ENCODE measurements at places on chromosomes 2 and 18.

DNA sequence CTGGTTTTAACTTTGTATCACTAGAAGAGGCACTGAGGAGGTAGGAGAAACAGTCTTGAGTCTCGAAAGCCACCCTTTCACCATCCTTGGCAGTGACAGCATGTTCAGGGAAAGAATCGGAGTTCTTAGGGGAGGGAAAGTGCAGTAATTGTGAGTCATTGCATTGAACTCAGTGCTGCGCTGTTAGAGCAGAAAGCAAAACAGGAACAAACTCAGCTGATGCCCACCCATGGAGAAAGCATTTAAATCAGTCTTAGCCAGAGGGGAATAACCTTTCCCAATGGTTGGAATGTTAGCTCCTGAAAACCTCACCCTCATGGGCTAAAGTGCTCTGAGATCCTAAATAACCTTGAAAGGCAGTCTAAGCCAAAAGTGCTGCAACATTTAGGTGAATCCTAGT is 845.6 kb upstream of the CNTNAP5 start:
- no peak for DNase-seq

GRCh38 chr2:45134014-45134413 is 124.8 kb upstream of the SIX2 start:
- DNase-seq, result no peak

GRCh38 chr18:38023871-38024270 is 458.3 kb upstream of the CELF4 start:
- DNase-seq, result no peak

DNA sequence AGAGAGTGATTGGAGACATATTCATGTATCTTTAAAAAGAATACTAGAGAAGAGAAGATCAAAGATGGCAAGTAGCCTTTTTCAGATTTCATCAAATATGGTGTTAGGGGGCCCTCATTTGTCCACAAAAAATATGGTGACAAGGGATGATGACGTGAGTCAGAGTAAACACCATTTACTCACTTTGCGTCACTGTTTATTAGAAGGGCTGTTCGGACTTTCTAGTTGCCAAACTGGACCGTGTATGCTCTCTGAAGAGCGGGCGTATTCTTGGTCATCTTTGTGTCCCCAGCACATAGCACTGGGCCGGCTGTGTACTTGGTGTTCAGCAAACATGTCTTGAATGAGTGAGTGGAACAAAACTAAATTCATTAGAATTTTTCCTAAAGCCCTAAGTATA is 37.5 kb downstream of the TTC39C start:
- DNase-seq, result no peak

DNA sequence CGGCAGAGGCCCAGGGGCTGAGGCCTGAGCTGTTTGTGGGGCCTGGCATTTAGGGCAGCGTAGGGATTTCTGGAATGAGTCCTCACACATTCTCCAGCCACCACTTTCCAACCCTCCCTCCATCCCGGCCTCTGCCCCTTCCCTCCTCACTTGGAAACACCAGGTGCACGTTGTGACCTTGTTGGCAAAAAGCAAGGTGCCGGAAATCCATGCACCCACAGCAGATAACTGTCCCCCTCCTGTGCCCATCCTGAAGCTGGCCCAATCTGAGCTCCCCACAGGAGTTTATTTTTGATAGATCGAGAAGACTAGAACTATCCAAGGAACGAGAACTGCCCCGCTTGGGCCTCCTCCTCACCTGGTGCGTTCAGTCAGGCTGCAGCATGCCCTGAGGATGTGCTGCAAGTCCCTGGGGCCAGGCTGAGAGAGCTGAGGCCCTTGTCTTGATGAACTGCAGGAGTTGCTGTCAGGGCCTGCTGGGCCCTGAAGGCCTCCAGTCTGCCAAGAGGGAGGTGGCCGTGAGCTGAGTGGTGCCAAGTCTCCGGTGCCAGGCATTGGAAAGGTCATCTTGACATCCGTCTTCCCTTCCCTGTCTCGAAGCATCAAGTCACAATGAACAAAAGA is 55.8 kb downstream of the CTIF start:
- no peak for DNase-seq

DNA sequence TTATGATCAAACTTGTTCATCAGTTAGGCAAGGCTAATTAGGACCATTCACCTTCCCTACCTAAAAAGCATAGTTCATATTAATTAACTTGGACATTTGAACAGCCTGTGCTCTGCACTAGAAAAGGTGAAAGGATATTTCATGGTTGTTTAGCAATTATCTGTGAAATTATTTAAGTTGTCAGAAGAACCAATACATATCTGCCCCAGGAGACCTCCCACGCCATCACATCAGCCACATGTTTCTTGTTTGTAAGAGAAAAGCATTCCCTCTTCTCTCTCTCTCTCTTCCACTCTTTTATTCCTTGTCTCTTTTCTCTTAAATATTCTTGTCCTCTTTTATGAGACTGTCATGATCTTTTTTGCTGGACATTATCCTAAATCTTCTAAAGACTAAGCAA is 282.0 kb upstream of the RND3 start:
- DNase-seq, result no peak

DNA sequence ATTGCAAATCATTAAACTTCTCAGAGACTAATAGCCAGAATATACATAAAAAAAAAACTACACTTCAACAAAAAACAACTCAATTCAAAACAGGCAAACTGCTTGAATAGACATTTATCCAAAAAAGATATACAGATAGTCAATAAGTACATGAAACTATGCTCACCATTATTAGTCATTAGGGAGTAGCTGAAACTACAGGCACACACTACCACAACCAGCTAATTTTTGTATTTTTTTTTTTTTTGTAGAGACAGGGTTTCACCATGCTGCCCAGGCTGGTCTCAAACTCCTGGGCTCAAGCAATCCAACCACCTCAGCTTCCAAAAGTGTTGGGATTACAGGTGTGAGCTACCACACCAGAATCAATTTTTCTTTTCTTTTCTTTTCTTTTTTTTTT is 16.9 kb downstream of the RPRD1A start:
- DNase-seq, result no peak

GRCh38 chr18:62437235-62438017 is 85.4 kb upstream of the ZCCHC2 start:
- DNase-seq, result no peak

GRCh38 chr2:72204156-72204785 is 56.6 kb upstream of the CYP26B1 start:
- DNase-seq, result no peak

DNA sequence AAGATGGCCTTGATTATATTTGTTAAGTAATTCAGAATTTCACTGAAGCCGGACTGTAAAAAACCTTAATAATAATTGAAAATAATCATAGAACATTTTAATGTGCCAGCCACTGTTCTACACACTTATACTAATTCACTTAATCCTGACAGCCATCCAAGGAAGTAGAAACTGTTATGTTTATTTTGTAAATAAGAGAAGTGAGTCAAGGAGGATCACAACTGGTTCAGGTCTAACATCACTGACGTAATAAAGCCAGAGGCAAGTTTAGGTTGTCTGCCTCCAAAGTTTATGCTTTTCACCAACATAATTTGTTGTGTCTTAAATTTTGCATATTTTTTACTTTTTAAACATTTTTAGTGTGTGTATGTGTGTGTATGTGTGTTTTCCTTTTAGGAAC is 436.1 kb downstream of the LRRTM4 start:
- no peak for DNase-seq

GRCh38 chr18:4319738-4320677 is 135.1 kb downstream of the DLGAP1 start:
- DNase-seq, result no peak

DNA sequence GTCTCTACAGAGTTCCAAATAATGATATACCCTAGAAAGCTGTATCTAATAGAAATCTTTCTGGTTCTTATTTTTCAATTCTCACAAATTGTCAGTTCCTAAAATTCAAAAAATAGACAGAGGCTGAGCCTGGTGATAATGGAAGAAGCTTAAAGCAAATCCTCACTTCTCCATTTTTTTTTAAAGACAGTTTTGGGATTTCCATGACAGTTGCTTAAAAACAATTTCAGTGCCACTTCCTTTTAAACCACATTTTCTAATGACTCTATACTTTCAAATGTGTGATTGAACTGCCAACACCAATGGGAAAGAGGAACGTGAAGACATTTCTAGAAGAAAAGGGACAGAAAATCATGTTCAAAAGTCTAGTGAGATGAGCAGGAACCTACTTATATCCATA is 4.0 kb downstream of the GKN2 start:
- no peak for DNase-seq

DNA sequence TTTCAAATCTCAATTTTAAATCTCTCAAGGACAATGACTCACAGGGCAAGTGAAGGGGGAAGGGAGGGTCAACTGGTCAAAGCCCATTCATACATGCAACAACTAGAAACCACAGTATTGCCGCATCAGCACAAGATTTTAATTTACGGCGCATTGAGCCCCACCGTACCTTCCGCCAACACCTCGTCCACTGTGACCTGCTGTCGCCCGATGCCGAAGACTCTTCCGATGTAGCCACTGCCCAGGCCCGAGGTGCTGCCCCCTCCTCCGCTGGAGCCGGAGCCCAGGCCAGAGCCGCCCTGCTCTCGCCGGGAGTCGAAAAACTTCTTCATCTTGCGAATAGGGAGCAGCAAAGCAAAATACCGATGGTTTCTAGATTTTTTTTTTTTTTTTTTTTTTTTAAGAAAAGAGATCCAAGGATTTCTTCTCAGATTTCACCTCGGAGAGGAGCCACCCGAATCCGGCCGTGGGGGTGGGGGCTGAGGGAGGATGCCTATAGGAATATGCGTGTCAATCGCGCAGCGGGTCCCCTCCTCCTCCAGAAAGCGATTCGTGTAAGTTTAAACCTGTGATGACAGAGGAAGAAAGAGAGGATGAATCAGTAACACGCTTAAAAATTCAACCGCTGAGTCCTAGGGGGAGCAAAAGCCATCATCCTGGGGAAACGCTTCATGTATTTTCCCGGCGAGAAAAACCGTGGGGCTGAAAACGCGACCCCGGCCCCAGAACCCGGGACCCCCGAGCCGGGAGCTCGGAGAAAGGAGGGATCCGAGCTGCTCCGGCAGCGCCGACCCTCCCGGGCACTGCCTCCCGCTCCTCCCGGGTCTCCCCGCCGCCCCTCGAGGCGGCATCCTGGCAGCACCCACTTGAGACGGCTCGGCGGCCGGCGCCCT is 584 bp downstream of the AAK1 start:
- DNase-seq, result no peak

DNA sequence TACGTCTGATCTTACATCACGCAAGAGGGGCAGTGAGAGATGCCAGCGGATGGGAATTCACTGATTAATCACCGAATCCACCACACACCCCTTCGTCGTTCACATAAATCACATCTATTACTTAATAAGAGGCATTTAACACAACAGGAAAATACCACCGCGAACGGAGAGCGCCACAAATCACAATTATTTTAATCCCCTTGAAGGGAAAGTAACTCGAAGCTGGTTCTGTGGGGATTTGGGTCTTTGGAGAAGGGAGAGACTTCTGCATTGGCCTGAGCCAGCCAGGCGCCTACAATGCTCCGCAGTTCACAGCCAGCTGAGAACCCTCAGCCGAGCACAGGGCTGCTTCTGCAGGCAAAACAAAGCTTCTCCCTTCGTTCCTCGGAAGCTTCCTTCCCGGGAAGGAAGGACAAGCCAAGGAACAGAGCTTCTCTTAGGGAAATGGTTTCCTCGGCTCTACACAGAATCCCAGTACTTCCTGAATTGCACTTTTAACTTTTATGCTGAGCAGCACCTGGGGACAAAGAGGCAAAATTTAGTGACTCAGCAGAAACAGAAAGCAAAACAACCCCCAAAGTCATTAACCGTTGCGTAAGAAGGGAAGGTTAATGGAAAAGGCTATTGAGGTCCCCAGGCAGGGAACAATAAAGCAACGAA is at the start of gene LRP1B:
LRP1B (minus strand) TSS at position 7 of the 660 bp plus-strand sequence. CDS start 287 bp downstream, outside the sequence.
- DNase-seq, result no peak

GRCh38 chr18:45725336-45725735 is 1.4 kb downstream of the SLC14A1 start:
- no peak for DNase-seq

DNA sequence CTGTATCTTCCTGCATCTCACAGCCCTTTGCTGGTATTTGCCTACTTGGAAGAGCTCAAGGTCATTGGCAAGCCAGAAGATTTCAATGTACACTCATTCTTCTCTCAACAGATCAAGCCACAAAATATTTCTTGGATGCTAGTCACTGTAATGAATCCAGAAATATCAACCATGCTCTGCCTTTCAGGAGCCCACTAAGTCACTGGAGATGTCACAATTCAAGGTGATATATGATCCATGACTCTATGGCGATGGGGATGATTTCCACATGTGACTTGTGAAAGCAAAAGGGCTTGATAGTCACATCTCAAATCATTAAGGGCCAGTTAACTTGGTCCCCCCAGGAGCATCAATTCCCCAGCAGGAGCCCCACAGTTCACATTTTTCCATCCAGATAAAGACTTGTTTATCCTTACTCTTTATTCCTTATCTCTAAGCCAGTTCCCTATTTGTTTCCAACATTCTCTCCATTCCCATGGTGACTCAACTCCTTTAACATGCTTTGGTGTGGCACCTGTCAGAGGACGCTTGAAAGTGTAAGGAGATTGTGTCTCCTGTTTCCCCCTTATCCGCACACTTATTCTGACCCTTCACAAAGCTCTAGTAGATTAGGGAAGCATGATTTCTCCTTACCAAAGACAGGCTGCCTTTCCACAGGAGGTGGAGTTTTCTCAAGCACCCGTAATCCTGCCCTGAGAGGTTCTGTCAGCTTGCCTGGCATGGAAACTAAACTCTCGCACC is 15.8 kb downstream of the PKDCC start:
- no peak for DNase-seq

DNA sequence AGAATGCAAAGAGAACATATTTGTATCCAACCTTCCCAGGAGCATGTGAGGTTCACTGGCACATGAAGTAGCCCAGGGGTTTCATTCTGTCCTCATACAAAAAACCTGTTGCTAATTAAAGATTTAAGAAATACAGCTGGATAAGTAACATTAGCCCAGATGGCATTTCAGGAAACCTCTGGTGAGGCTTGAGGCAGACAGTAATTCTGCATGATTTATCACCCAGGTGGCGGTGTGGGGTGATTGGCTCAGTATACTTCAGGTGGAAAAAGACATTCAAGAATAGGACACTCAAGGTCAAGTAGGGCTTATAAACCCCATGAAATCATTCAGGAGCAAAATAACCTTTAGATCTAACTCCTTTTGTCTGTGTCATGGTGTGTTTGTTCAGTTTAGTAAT is 237.4 kb downstream of the RNF144A start:
- no peak for DNase-seq

GRCh38 chr2:11920993-11921583 is 174.7 kb downstream of the LPIN1 start:
- DNase-seq, result no peak

All from NCI-H1092 (cell line).